ENCODE measurements at places on chromosomes 5 and 9. TPM values are rescaled to one million over a fixed set of nuclear protein-coding genes. Genes with fewer than 3 reads are reported as not detected.

PCDH12 gene
- total RNA-seq = 35.1 TPM

SMIM33 gene
- 0.13 TPM for total RNA-seq

FAM81B gene
- total RNA-seq = not detected

RLN2 gene
- total RNA-seq = 0.22 TPM

SLC1A1 gene
- 27.1 TPM for total RNA-seq

MYMK gene
- total RNA-seq = not detected

PCDHA2 gene
- under 0.01 TPM for total RNA-seq

PCDHB16 gene
- total RNA-seq = 0.07 TPM

GABRA6 gene
- total RNA-seq = 0.66 TPM

HAVCR1 gene
- total RNA-seq = not detected

HAVCR2 gene
- total RNA-seq = 0.07 TPM

MARCOL gene
- not detected for total RNA-seq

PPP2R2B gene
- not detected for total RNA-seq

DHFR gene
- 89.8 TPM for total RNA-seq

CDH10 gene
- total RNA-seq = under 0.01 TPM

PLCXD3 gene
- under 0.01 TPM for total RNA-seq

PPIC gene
- total RNA-seq = 26.3 TPM

BASP1 gene
- 92.2 TPM for total RNA-seq

HMMR gene
- 53.1 TPM for total RNA-seq

AMBP gene
- total RNA-seq = not detected

PTGR1 gene
- total RNA-seq = 146 TPM

ZNF462 gene
- 10.9 TPM for total RNA-seq

TAF11L3 gene
- not detected for total RNA-seq

MYOT gene
- total RNA-seq = not detected

BRD9 gene
- total RNA-seq = 48.5 TPM

ARL14EPL gene
- 0.27 TPM for total RNA-seq

MYORG gene
- total RNA-seq = 5.2 TPM

BTNL9 gene
- not detected for total RNA-seq

HSPB3 gene
- total RNA-seq = not detected

SLC34A3 gene
- total RNA-seq = not detected

RANBP3L gene
- not detected for total RNA-seq

EPB41L4A gene
- total RNA-seq = 26.1 TPM

CAVIN4 gene
- 1.9 TPM for total RNA-seq

MACIR gene
- total RNA-seq = 20.5 TPM

ANKDD1B gene
- 0.27 TPM for total RNA-seq

LOX gene
- 62.9 TPM for total RNA-seq

TTC23L gene
- not detected for total RNA-seq

RORB gene
- total RNA-seq = not detected

SPINK4 gene
- total RNA-seq = not detected

SPATA6L gene
- total RNA-seq = 1.8 TPM

SAXO1 gene
- total RNA-seq = not detected

TRIM52 gene
- 8.1 TPM for total RNA-seq

FOXD4L4 gene
- total RNA-seq = 0.29 TPM

IL11RA gene
- total RNA-seq = 5.7 TPM

ALDOB gene
- not detected for total RNA-seq

TLR4 gene
- total RNA-seq = 139 TPM

SYNPO gene
- 25.9 TPM for total RNA-seq

LHX3 gene
- not detected for total RNA-seq

PCDHGA5 gene
- 0.72 TPM for total RNA-seq

SLC36A2 gene
- total RNA-seq = not detected

ISL1 gene
- total RNA-seq = not detected

SOX30 gene
- not detected for total RNA-seq

C5orf24 gene
- total RNA-seq = 79.9 TPM

CDKN2B gene
- total RNA-seq = 4.7 TPM

PTPRD gene
- 1.6 TPM for total RNA-seq

PLAC8L1 gene
- not detected for total RNA-seq

MIGA2 gene
- total RNA-seq = 18.2 TPM

RNF183 gene
- not detected for total RNA-seq
